ENCODE measurements at places on chromosomes 2 and 18.
A peak's percentile ranks its signal among the peaks of the same experiment; 100 is the strongest.

DNA sequence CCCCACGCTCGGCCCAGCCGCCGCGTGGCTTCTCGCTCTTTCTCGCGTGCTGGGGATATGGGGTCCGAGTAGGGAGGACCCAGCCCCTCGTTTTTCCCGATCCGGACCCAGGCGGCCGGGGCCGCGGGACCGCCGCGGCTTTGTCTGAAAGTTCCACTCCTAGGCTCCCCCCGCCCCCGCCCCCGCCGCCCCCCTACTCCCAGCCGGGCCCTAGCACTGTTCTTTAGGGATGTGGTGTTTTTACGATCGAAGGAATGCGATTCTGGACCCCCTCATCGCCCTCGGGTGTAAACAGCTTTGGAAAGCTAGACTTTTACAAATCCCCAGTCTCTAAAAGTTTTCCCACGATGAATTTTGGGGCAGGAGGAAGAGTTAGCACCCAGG lies 819 bp downstream of the TGIF1 start:
- DNase-seq, result no peak

DNA sequence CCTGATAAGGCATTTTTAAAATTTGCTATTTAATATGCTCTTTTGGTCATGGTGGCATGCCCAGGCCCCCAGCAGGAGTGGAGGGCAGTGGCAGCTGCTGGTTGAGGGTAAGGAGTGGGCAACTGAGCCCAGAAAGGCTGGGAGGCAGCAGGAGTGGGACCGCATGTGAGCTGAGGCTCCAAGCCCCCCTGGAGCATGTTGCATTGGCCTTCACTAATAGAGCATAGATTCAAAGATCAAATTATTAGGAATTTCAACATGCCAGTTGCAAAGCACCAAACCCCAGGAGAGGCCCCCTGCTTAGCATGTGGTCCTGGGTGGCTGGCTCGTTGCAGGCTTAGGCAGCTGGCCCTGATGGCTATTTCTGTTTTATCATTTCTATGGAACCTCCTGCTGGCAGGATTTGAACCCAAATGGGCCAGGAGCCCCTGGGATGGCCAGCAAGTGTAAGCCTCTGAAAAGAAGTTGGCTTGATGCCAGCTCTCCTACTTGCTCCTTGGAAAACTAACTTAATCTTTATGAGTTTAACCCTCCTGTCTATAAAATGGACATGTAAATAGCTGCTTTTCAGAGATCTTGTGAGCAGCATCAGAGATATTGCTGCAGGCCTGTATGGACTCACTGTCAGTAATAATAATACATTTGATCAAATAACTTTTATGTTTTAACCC lies 42.1 kb upstream of the TMEM131 start:
- no peak for DNase-seq

- no peak for DNase-seq
Measured at GRCh38 chr2:169511818-169512217, 2.3 kb downstream of the KLHL41 start.

DNA sequence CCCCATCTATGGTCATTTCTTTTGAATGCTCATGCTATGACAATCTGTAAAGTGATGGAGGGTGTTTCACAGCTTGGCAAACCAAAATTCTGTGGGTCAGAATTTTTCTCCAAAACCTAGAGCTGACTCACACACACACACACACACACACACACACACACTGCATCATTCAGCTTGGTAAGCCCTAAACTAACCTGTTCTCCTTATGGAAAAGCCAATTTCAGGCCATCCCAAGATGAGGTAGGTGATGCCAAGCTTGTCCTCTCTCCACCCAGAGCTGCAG lies 45.0 kb upstream of the NRP2 start:
- DNase-seq, result no peak

DNA sequence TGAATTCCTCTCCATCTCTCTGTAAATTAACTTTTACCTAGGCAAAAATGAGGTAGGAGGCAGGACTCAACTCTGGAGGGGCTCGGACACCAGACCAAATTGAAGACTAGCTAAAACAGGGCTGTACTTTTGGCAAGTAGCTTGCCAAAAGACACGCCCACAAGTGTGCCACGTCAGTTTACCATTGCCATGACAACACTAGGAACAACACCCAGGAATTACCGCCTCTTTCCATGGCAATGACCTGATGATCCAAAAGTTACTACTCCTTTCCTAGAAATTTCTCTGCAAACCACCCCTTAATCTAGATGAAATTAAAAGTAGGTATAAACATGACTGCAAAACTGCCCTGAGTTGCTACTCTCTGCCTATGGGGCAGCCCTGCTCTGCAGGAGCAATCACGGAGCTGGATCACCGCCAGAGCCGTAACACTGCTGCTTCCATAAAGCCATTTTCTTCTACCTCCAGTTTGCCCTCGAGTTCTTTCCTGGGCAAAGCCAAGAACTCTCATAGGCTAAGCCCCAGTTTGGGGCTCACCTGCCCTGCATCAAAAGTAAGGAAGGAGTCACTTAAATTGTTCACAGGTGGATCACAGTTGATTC lies 66.0 kb upstream of the FAM136A start:
- no peak for DNase-seq

- no peak for DNase-seq
Measured at GRCh38 chr18:1050012-1050657, 145.5 kb downstream of the ADCYAP1 start.

DNA sequence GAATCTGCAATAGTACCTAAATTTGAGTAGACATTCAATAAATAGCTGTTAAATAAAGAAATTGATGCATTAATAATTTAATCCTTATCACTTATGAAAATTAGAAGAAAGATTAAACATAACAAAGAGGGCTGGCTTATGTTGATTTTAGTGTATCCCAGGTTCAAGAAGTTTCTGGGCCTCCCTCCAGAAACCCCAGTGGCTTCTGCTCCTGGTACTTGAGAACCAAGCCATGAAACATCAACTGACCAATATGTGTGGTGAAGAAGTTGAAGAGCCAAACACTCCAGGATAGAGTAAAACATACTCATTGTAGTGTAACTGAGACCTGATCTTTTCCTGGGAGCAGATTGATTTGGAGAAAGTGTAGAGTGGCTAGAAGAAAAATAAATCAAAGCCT lies 1465.7 kb upstream of the PIK3C3 start:
- DNase-seq, result no peak

DNA sequence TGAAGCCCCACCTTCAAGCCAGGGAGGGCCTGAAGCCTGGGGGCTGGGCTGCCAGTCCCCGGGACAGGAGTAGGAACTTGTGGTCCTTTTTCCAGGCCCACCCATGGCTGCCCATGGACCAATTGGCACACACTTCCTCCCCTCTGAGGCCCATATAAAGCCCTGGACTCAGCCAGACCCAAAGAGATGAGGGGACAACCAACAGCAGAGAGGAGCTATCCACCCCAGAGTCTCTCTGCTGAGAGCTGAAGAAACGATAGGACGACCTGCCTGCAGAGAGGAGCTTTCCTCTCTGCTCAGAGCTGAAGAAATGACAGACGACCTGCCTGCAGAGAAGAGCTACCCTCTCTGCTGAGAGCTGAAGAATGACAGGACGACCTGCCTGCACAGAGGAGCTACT lies 43.8 kb upstream of the PEX13 start:
- no peak for DNase-seq

DNA sequence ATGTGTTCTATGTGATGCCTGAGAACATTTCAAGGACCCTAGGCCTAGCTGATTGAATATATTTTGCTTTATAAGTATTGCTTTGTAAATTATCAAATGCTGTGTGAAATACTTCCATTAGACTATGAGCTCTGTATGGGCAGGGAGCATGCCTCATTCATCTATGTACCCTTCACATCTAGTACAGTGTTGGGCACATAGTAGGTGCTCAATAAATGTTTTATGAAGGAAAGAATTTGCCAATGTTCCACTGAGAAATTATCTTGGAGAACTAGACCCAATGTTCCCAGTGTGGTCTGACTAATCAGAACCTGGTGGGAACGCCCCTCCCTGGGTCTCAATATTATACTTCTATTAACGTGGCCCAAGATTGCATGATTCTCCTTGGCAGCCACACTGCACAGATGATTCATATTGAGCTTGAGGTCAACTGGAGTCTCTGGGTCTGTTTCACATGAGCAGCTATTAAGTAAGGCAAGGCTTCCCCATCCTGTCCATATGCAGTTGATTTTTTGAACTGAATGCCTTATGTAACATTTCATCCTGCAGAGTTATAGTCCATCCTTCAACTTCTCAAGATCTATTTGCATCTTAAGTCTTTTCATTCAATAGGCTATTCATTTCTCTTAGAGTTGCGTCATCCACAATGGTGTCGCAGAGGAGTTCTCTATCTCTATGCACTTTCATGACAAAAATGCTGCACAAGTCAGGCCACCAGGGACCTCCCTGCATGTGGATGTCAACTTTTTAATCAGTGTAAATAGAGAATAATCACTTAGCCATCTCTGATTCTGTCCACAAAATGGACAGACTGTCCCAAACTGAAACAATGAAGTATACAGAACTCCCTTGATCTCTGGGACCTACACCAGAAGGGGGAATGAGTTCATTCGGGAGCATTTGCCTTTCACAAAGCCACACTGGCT lies 257.6 kb downstream of the CYP26B1 start:
- DNase-seq, result no peak

GRCh38 chr2:230155359-230155758 lies 64.4 kb downstream of the SP110 start:
- peak; percentile 43 for DNase-seq

- DNase-seq, result no peak
Measured at GRCh38 chr2:37671816-37672103, 318 bp upstream of the CDC42EP3 start.

DNA sequence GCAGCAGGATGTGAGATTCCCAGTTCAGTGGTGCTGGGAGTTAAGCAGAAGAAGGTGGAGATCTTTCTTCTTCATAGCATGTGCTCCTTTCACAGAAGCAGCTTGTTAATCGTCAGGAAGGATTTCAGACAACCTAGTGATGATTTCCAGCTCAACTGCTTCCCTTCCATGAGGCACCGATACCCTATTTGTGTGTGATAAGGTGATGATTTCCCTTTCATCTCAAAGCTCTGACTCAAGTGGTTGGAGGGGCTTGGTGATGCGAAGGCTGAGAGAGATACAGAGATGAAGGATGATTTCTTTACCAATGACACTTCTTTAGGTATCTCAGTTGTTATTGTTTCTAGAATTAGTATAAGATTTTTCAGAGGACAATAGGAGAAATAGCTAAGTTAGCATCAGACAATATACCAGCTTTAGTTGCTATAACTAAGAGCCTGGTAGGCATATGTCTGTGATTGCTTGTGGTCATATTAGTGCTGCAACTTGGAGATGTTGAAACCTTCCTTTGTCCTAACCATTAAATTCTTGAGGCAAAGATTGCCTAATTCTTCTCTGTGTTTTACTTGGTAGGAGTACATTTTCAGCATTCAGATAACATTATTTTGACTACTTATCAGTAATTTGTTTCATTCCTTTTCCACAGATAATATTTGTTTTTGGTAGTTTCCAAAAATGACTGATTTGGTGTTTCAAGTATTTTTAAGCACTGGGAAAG lies 111.3 kb downstream of the PLCL1 start:
- no peak for DNase-seq

DNA sequence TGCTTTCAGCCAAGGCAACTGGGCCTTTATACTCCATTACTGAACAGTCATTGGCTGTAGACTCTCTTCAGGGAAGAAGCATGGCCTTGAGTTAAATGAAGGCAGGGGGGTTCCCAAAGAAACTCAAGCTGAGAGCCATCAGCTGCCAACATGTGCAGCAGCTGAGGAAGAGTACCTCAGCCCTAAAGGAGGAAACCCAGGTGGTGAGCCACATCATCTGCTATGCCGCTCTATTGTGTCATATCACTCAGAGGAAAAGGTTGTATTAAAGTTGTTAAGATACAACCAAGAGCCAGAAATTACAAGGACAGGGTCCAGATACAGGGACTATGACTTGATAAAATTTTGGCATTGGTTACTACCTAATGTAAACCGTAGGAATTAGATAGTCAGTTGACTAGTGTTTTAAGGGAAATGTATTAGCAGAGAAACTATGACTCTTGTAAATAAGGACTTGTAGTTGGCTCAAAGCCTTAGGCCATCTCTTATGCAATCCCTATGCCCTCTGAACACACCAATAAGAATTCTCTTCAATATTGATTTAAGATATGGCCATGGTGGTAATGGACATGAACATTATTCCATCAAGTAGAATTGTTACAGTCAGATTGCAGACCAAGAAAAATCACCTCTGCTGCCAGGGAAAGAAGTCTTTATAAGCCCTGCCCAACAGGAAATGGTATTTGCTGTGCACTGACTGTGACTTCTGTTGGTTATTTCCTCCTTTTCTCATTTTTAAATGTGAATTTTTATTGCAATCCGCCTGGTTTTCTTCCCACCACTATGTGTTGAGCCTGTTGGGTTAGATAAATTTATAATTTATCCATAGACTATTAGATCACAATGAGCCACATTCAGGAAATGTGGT lies 9.2 kb upstream of the LRPPRC start:
- no peak for DNase-seq

- DNase-seq, result no peak
Measured at GRCh38 chr2:163343316-163343715, 392.5 kb downstream of the FIGN start.

GRCh38 chr2:109232909-109233308 lies 103.9 kb downstream of the SH3RF3 start:
- DNase-seq, result no peak

DNA sequence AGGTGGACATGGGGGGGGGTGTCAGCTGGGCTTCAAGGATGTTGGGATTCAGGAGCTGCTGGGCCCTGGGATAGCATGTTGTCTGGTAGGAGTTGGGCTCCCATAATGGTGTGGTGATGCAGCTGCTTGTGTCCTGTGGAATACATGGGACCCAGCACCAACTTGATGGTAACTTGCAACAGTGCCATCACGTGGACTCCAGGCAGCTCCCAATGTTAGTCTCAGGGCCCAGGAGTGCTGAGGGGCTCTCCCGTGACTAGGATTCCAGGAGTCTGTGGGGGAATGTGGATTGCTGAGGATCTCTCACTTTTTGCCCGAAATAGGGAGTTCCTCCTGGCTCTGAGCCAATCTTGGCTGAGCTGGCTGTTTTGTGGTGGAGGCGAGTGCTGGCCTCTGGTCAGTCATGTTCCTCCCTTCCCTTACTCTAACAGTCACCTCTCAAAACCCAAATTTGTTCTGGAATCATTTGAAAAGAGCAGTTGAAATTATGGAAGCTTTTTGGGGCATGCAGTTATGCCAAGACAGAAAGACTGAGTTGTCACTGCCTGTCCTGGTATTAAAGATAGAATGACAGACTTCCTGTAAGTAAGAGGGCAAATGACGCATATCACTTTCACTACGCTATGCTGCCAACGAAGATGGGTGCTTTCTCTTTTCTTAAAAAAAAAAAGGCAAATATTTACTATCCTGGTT lies 607.1 kb downstream of the ADCYAP1 start:
- DNase-seq, result no peak

DNA sequence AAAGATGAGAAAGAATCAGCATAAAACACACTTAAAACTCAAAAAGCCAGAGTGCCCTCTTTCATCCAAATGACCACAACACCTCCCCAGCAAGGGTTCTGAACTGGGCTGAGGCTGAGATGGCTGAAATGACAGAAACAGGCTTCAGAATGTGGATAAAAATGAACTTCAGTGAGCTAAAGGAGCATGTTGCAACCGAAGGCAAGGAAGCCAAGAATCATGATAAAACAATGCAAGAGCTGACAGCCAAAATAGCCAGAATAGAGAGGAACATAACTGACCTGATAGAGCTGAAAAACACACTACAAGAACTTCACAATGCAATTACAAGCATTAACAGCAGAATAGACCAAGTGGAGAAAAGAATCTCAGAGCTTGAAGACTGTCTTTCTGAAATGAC lies 12.2 kb upstream of the PSMA8 start:
- no peak for DNase-seq

All from GDM1 (cell line).